Substantia nigra (tissue), 51 donors: ENCODE measurements at places on chromosomes 12 and 14.

DNA sequence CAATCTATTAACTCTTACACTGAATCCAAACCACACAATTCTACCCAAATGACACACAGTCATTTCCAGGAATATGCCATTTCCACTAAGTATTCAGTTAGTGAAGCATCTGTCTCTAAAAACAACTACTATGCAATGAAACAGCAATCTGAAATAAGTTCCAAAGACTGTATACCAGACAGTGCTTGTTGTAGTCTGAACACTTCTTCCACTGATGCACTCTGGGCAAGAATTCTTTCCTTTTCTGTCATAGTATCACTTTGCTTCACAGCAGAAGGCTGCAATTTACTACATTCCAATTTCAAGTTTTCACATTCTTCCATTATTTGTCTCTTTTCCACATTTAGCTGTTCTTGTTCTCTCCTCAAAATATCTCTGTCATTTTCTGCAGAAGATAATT lies 25.8 kb downstream of the TRIP11 start:
- no peak for DNase-seq

GRCh38 chr12:132664206-132665148 lies 22.7 kb downstream of the POLE start:
- no peak for DNase-seq

DNA sequence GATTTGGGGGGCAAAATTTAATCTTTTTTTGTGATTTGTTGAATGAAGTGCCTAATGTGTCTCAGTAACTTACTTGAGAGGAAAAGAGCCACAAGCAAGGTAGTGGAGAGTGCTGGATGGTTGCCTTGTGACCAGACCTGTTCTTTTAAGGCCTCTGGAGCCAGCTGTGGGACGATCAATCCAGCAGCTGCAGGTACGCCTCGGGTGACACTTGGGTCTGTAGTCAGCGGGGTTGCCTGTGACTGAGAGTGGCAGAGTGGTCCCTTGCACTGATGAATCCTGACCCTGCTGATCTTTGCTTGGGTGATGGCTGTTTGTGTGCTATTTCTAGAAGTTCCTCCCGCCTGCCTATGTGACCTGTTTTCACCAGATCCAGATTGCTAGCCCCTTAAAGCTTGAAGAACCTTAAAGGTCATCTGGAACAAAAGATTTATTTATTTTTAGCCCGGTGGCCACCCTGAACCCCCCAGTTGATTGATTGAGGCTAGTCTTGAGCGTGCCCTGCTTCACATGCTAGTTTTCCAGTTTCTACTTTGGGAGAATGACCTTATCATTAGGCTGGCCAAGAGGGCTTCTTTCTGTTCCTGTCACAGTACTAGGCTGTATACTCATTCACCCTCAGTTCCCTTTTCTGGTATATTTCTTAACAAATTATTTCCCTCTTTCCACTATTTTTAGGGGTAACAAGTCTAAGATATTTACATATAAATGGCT lies 23.2 kb downstream of the PRKCH start:
- DNase-seq = no peak

GRCh38 chr12:130881548-130881947 lies 9.7 kb downstream of the RAN start:
- DNase-seq = no peak

GRCh38 chr14:64778104-64778754 lies 74.0 kb downstream of the PLEKHG3 start:
- DNase-seq = no peak

DNA sequence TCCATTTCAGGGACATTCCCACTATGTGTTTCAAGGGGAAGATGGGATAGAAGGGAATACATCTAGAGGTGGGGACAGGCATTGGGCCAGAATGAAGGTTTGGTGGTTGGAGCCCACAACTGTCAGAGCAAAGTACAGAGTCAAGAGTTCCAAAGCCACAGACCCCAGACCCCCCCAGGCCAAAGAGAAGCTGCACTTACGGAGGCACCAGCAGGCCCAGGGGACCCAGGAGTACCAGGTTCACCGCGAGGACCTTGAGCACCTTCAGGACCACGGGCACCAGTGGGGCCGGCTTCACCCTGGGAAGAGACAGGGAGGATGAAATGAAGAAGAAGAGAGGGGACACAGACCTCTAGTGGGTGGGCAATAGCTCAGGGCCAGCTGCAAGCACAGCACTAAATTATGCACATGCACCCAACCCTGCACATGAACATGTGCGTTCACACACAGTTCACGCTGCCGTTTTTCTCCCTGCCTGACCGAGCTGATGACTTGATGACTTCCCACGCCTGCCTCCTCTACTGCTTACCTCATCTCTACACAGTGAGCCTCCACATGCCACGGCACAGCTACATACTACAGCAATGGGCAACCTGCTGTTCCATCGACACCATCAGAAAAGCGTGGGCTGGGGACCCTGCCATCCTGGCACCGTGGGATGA lies 16.7 kb downstream of the COL2A1 start:
- DNase-seq = no peak

DNA sequence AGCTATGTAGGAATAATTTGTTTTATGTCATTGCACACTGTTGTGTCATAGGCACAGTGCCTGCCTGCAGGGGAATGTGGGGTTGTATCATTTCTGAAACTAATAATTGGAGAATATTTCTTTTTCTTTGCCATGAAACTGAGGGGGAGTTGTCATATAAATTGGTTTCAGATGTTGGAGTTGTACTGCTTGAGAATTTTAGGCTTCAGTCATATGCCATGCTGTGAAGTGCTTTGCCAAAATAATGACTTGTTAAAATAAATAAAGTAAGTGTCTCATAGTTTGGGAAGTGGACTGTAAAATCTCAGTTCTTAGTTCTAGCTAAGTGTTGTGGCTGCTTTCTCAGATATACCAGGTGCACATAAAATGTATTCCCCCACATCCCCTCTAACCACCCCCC lies 116.8 kb downstream of the DAAM1 start:
- DNase-seq = no peak

DNA sequence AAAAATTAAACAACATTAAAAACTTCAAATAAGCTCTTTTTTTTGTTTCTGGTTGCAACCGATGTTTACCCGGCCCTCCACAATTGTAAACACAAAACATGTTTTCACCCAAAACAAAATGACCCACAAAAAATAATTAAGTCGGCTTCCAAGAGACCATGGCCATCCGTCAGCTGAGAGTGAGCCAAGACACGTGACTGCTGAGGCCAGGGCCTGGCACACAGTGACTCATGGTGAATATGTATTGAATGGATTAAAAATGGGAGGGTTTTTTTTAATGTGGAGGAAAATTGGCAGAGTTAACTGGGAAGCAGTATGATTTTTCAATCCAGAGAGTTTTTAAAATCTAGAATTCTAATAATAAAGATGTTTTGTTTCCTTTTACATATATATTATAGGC lies 13.8 kb upstream of the CPNE8 start:
- peak; percentile 24 for DNase-seq

- DNase-seq = no peak
These were observed 112.4 kb downstream of the BCL11B start for GRCh38 chr14:99159341-99160340.

GRCh38 chr12:89863493-89863938 lies 154.9 kb upstream of the ATP2B1 start:
- no peak for DNase-seq

- DNase-seq = no peak
These were observed 61.4 kb downstream of the SLC41A2 start for GRCh38 chr12:104896710-104897109.

GRCh38 chr12:61367281-61367785 lies 892.9 kb upstream of the USP15 start:
- DNase-seq = no peak

DNA sequence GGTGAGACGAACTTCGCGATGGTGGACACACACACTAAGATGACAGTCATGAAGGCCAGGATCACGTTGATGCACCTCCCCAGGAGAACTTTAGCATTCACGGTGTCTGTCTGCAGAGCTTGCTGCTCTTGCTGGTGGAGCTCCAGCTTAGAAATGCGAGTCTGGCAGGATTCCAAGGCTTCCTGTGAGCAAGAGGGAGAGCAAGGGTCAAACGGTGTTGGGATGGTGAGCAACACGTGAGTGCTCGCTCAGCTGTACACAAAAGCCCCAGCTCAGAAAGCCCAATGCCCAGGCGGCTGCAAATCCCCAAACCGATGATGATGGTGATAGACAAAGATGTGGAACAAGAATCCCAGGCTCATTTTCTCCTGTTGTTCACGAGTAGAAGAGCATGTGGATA lies 78.8 kb downstream of the TMCC3 start:
- DNase-seq = no peak

- no peak for DNase-seq
These were observed 18.6 kb downstream of the C14orf132 start for GRCh38 chr14:96057738-96058137.
